ENCODE measurements at places on chromosomes 2 and 18.

DNA sequence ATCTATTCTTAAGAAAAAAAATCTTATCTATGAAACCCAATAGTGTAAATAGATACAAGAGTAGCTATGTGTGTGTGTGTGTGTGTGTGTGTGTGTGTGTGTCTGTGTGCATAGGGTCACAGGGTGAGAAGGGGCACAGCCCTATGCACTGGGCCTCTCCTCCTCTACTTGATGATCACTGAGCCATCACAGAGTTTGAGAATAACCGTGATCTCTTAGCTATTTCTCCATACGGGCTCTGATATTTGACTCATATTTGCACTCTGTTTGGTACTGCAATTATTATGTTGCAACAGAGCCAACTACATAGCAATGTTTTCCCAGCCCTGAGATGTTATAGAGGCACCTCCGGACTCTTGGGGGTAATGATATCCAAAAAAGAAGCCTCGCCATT lies 28.8 kb upstream of the SLC40A1 start:
- peak; percentile 36 for DNase-seq

GRCh38 chr2:105541189-105542050 lies 142.6 kb upstream of the FHL2 start:
- no peak for DNase-seq

DNA sequence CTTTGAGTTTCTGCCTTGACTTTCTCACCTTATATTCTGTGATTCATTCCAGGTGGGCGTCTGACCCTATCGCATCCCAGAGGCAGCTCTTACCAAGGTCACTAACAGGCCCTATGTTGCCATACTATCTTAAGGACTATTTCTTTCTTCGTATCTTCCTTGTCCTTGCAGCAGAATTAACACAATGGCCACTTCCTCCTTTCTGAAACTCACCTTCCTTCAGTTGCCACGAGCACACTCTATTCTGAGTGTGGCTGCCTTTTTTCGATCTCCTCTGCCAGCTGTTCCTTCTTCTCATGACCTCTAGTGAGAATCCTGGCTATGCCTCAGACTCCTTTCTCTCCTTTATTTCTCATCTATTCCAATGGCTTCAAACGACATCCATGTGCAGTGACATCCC lies 160.4 kb upstream of the CCDC195 start:
- DNase-seq, result peak; percentile 5

- DNase-seq, result no peak
These were observed 44.4 kb downstream of the CERS6 start for GRCh38 chr2:168500516-168500915.

GRCh38 chr2:98170076-98170475 lies 83.1 kb downstream of the VWA3B start:
- DNase-seq, result no peak

DNA sequence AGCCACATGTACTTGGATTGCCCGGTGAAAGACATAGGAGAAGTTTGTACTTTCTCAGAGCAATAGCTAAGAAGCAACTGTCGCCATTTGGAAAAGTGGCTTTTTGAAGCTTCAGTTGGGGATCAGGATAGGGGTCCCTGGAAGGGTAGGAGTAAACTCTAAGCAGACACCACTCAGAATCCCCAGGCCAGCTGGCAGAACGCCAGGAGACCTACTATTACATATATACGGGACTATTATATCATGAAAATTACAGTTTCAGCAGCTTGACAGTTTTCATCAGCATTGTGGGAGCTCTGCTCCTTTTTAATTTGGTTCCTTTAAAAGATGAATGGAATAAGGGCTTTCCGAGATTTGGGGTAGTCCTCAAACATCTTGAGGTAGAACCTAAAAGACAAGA lies 54.9 kb downstream of the SRD5A2 start:
- DNase-seq, result no peak

DNA sequence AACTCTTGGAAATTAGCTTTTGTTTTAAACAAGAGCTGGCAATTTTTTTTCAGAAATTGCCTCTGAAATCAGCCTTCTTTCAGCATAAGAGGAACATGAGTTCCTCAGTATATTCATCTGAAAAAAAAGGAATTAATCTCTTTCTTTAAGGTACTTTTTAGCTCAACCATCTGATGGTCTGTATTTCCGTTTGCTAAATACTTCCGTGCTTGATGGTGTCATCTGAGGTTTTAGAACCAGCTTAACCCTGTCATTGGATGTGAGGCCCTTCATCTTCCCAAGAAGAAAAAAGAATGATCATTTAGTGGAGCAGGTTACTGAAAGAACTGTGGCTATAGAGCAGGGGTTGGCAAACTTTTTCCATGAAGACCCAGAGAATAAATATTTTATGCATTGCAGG lies 175.0 kb downstream of the TRABD2A start:
- DNase-seq, result no peak

GRCh38 chr2:113258471-113259147 lies 20.1 kb downstream of the PAX8 start:
- DNase-seq, result no peak

DNA sequence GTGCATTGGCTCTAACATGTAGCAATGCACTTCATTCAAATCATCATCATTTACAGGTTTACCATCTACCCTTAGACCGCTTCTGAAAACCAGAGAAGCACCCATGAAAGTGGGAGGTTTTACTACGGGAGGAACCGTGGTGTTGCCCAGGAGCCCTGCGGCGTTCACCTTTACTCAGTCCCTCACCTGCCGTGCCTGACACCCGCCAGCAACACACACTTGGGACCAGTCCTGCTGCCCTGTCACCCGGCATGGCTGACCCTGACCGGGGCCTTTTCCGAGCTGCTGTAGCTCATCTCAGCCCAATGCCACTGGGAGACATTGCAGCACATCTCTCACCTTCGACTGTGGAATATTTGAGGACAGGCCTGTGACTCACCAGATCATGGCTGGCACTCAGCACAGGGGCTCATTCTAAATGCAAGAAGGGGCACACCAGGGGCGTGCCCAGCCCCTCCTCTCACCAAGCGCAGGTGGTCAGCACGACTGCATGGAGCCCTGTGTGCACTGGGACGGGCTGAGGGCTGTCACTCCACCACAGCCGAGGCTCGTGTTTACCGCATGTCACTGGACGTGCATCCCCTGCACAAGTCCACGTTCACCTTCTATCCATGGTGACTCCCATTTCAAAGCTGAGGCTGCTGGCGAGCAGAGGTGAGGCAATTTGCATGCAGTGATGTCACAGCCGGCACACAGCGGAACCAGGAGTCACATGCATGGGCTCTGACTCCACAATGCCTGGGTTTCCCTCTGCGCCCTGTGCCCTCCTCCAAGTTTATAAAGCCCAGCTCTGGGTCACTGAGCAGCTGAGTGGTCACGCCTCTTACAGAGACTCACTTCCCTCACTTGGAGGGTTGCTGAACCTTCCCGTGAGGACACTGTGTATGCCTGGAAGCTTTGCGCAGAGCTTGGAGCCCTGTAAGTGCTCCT lies 76.7 kb upstream of the SNTG2 start:
- DNase-seq, result no peak

DNA sequence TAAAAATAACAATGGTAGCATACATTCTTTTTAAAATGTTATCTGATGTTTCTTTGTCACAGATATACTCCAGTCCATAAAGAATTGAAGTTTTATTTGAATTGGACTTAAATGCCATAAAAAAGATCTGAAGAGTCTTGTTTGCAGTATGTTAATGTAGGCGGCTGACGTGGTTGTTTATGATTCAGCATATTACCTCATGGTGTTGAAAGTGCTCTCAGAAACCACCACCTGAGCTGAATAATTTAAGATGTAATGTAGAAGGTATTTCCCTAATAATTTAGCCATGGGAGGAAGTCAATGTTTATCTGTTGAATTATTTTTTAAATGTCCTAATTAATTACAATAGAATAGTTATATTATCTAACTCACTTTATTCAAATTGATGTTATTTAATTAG lies 58.6 kb upstream of the CHN1 start:
- no peak for DNase-seq

Measured in hematopoietic multipotent progenitor cell treated with erythropoietin and hydrocortisone succinate and interleukin-3 and kit ligand, for 4 days (in vitro differentiated cells).